RPMI7951 (cell line): ENCODE measurements at places on chromosomes 6 and 20. TPM values are rescaled to one million over a fixed set of nuclear protein-coding genes. Genes with fewer than 3 reads are reported as not detected.

Gene VNN1
- total RNA-seq = 0.24 and 0.29 TPM in 2 replicates

Gene CCR6
- total RNA-seq = not detected in 2 replicates

Gene RNF144B
- total RNA-seq = 0.10 TPM in 1 of 2 replicates, not detected in the other

Gene PPP1R16B
- under 0.01 TPM in 2 replicates for total RNA-seq

Gene GPR63
- 0.24 and 0.29 TPM in 2 replicates for total RNA-seq

Gene GPRC6A
- not detected in 2 replicates for total RNA-seq

Gene MMP24OS
- total RNA-seq = 12.8 and 19.1 TPM in 2 replicates

Gene KIZ
- 13.0 and 15.7 TPM in 2 replicates for total RNA-seq

Gene STAU1
- 62.3 and 66.9 TPM in 2 replicates for total RNA-seq

Gene EPHA7
- total RNA-seq = not detected in 2 replicates

Gene PRSS16
- 0.36 TPM in 1 of 2 replicates, not detected in the other for total RNA-seq

Gene SSR1
- 112 and 119 TPM in 2 replicates for total RNA-seq
